ENCODE measurements at places on chromosomes 7 and 10.

DNA sequence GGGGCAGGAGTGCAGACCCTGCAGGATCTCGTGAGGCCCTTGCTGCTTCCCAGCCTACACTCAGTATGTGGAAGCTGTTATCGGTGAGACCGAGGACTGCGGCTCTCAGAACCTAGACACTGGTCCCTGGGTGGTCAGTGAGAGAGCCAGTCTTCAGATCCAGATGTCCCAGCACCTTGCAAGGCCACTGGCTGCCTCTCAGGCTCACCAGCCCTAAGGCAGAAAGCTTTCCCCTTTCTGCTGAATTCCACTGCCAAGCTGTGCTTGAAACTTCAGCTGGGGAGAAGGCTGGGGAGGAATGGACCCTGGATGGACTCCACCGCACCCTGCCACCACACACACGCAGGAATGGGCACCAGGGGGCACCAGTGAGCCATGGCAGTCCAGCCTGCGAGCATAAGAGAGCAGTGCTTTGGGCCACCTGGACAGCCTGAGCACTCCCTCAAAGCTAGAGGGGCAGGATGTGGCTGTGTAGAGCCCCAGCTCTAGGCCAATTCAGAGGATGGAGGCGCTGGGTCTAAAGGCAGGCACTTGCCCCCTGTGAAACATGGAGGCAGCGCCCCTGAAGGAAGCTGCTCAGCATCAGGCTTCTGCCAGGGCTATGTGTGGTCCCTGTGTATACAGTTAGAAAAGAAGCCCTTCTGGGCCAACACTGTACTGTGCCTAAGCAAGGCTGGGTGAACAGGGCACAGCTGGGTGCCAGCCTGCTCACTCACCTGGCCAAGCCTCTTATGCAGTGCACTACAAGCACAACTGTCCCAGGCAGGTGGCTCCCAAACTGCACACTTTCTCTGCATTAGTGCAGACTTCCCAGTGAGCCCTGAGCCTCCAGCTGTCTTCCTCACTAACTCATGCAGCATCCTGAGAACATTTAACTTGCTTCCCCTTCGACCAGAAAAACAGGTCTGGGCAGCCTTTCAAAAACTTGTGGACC is 21.6 kb downstream of the TMEM72 start:
- DNase-seq = no peak

DNA sequence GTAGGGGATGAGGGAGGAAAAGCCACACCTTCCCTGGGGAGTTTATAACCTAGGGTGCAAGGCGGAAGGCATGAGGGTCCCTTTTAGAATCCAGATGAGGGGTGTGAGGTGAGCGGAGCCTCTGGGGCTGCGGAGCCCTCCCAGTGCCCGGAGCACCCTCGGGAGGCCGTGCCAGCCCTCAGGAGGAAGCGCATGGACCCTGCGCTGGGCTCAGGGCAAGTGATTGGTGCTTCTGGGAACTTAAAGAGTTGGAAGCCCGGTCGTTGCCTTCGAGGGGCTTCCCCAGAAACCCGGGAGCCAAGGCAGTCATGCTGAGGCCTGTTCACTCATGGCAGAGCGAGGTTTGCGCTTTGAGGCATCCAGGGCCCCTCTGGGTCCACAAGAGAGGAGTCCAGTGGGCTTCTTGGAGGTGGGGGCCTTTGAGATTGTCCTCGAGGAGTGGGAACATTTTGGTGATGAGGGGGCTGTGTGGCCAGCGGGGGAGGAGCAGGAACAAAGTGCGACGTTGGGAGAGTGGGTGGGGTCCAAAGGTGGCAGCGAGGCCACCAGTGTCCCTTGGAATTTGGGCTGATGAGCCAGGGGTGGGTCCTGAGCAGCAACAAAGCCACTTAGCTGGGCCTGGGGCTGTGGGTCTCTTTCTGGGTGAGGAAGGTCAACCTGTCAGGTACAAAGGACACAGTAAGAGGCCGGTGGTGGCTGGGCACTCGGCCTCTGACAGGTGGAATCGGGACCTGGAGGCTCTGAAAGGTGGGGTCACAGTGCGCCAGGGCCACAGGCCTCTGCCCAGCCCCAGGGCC is 79.9 kb downstream of the MKI67 start:
- no peak for DNase-seq

DNA sequence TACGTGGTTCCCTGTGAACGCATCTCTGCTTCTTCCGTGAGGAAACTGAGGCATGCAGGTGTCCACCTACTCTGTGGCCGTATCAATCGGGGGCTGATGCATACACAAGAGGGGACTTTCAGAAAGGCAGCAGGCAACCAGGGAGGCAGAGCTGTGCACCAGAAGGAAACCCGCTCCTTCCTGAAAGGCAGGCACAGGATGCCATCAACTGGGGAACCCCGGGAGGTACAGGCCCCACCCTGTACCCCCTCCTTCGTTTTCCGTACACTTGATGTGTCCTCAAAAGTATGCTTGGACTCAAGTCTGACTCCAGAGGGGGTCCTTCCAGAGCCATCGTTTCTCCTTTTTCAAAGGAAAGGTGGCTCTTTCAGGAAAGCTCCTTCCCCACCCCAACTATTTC is 59.5 kb downstream of the ASB13 start:
- DNase-seq = no peak

DNA sequence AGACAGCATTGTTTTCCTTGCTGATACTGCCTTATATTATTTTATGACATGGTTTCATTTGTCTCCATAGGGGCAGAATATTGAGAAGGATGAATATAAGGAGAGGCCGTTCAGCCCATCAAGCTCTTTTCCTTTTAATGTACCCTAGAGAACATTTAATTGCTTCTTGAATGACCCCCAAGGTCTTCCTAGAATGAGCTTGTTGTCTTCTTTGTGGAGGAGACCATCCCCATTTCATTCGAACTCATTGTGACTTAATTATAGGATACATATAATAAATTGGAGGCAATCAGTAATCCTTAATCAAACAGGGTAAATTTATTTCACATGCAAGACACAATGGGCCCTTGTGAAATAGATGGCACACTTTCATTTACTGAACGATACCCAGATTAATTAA is 231.3 kb downstream of the MDFIC start:
- DNase-seq = no peak

DNA sequence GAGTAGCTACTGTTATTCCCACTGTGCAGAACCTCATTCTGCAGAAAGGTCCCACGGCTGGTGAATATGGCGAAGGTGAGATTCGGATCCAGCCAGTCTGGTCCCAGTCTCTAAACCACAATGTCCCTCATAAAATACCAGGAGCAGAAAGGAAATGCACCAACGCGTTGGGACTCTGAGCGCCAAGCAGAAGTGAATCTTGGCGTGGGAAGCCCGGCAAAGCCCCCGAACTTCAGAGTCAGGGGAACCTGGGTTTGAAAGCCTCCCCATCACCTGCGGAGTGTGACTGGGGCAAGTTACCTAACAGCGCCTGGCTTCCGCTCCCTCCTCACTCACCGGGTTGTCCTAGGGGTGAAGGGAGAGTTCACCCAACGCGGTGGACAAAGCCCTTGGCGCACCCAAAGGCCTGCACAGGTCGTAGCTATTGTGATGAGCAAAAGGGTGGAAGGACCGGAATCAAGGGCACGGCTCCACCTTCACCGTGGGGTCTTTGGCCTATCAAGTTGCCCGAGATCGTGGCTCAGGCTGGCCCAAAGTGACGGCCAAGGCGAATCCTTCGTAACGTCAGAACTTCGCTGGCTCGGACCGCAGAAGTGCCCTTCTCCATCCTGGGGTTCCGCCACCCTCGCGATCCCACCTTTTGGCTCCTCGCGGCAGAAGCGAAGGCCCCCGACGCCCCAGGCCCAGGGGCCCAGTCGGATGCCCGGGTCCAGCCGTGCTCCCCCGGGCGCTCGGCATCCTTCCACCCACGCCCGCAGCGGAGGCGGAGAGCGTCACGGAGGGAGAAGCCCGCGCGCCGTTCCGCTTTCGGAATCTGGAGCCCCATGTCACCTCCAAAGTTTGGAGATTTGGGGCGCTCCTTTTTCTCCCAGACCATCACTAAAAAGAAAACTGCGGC is 811 bp downstream of the RGS10 start:
- DNase-seq = no peak
